ENCODE measurements at places on chromosomes 7 and 10.

GRCh38 chr7:25840209-25840792 is 311.7 kb upstream of the NFE2L3 start:
- no peak for DNase-seq

- peak; percentile 76 for DNase-seq
These were observed 101.6 kb downstream of the CCSER2 start for GRCh38 chr10:84429926-84430520.

- no peak for DNase-seq
These were observed 136.9 kb downstream of the GLI3 start for GRCh38 chr7:42100156-42100508.

DNA sequence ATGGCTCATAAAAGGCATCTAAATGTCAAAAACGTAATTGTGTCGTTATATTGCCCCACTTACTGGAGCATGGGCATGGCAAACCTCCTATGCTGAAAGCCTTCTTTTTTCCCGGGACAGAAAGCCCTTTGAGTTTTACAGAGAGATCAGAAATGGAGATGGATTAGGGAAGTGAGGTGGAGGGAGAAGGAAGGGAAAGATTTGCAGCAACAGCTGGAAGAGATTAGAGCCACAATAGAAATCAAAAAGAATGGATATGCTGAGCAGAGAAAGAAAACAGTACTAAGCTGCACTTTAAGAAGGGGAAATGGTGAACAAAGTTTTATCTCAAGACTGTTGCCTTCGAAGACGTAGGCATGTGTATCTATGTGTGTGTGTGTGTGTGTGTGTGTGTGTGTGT is 97.2 kb upstream of the PCGF5 start:
- DNase-seq = no peak

- no peak for DNase-seq
These were observed 70.3 kb upstream of the MYL10 start for GRCh38 chr7:101699399-101699798.

- DNase-seq = no peak
These were observed 7.3 kb upstream of the TAF3 start for GRCh38 chr10:7811000-7811399.

DNA sequence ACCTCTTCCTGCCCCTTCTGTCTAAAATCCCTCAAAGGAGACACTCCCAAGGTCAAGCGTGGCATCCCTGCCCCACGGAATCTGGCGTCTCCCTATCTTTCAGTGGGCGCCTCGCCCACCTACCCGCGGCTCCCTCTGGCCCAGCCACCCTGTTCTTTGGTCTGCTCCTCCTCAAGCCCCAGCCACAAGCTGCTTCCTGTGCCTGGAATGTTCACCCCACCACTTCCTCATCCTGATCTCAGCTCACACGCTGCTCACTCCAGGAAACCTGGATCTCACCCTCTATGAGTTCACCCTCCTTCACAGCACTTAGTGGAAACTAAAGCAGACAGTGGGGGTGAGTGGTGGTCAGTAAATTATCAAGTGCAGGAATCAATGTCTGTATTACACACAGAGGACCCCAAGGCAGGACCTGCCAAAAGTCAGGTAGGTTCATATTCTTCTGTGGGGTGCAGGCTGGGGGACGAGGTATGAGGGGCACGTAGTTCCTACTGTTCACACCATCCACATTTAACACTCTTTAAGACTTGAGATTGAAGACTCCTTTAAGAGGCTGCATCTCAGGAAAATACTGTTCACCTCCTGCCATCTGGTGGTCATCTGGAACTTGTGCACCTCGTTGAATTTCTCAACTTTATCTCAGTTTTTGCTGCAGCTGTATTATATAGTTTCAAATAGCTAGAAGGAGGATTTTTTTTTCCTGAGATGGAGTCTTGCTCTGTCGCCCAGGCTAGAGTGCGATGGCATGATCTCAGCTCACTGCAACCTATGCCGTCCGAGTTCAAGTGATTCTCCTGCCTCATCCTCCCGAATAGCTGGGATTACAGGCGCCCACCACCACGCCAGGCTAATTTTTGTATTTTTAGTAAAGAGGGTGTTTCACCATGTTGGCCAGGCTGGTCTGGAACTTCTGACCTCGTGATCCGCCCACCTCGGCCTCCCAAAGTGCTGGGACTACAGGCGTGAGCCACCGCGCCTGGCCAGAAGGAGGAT is 166.6 kb downstream of the ARHGAP21 start:
- DNase-seq = peak; percentile 84

DNA sequence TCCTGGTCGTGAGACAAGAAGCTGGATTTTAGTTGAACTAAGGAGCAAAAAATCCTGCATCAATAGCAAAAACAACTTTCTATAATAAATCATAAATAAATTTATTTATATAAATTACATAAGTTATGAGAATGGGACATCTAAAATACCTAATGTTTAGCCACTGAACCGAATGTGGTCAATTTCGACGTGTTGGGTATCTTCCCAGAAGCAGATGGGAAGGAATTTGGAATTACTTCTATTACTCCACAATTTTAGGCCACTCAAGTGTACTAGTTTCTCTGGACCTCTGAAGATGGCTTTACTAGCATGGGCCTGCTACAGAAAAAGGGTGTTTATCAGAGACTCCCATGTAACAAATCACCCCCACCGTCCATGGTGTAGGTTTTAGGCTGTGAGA is 172.0 kb downstream of the PRPF18 start:
- DNase-seq = no peak

DNA sequence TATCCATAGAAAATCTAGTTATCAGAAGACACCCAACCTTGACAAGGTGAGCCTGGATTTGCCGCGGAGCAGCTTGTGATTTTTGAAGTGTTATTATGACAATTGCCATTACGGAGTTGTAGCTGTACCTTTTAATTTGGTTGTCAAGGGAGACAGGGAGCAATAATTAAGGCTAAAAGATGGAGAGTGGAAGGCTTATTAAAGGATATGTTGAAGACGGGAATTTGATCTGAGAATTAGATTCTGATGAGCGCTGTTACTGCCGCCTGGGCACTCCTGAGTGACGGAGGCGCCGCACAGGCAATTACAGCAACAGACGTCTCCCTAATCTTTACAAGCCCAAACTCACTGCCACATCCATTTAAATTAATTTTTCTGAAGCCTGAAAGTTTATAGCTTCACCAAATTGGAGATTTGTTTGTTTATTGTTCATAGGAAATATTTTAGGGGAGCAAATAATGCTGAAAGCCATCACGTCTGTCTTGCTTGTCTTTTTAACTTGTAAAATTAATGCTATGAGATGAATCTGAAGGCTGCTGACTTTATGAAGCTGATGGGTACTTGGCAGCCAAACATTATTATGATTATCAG is 475.0 kb upstream of the ADARB2 start:
- no peak for DNase-seq

DNA sequence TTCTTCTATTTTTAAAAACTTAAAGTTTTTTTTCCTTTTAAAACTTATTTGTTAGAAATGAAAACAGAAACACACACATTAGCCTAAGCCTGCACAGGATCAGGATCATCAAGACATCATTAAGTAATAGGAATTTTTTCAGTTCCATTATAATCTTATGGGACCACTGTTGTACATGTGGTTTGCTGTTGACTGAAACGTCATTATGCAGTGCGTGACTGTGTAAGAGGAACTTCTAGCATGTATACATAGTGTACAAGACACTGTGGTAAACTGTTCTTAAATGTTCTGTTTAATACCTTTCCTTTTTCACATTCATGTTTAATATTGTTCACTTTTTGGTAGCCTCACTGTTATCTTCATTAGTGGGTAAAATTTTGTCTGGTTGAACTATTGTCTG is 12.1 kb downstream of the ENTPD7 start:
- DNase-seq = no peak
